ENCODE measurements at places on chromosomes 3 and 15. TPM values are rescaled to one million over a fixed set of nuclear protein-coding genes. Genes with fewer than 3 reads are reported as not detected.

GRCh38 chr3:10026084-10026890, at the start of gene FANCD2:
FANCD2 (plus strand) TSS chr3:10026437; CDS start chr3:10028658, 2,221 bp downstream.
- ATAC-seq: peak; percentile 94

- no peak for ATAC-seq
These were observed 184.4 kb downstream of the VGLL4 start for GRCh38 chr3:11459186-11459824.

DNA sequence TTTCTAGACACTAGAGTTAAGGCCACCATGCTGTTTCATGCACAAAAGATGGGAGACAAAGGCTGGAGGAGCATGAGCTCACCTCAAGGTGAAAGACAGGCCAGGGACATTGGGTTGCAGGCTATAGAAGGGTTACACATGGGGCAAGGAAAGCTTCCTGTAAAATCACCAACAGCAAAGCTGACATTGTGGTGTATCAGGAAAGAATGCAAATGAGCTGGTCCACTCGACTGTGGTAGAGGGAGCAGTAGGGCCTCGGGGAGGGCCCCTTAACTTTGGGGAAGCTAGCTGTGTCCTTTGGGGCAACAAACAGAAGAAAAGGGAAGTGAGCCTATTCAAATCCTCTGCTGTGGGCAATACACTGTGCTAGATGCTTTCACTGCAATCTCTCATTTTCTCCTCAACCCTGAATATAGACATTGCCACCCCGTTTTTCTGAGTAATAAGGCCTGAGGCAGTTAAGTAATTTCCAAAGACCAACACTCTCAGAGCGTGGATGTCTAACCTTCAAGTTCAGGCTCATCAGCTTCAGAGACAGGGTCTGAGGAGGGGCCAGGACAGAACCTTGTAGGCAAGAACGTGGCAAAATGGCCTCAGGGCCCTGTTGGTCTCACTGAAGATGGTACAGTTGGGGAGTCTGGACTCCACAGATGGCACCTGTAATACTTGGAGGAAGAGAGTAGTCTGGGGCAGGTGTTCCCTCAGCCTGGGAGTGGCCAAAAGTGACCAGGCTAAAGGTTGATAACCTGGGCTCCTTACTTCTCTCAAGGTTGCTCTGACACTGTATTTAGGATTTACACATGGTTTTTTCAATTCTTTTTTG, 24.1 kb downstream of the CX3CR1 start:
- peak; percentile 74 for ATAC-seq

Gene SGO1
- 5.4 TPM for total RNA-seq
